ENCODE measurements at places on chromosomes 7 and 10.

- DNase-seq, result no peak
Measured at GRCh38 chr10:29554660-29555059, 80.1 kb downstream of the SVIL start.

DNA sequence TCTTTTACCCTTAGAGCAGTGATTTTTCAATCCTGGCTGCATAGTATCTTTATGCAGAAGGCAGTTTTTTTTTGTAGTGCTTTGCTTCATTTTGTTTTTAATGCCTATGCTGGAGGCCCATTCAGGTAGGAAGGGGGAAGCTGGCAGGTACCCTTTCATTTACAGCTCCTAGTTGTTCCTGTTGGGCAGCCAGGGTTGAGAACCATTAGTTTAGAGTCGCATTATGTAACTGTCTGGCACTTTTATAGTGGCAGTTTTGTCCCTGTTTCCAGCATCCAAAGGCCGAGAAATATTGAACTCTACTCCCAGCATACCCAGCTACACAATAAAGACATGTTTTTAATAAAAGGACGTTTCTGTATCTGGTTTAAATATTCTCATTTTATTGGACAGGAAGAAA is 110.6 kb downstream of the CCDC3 start:
- no peak for DNase-seq

DNA sequence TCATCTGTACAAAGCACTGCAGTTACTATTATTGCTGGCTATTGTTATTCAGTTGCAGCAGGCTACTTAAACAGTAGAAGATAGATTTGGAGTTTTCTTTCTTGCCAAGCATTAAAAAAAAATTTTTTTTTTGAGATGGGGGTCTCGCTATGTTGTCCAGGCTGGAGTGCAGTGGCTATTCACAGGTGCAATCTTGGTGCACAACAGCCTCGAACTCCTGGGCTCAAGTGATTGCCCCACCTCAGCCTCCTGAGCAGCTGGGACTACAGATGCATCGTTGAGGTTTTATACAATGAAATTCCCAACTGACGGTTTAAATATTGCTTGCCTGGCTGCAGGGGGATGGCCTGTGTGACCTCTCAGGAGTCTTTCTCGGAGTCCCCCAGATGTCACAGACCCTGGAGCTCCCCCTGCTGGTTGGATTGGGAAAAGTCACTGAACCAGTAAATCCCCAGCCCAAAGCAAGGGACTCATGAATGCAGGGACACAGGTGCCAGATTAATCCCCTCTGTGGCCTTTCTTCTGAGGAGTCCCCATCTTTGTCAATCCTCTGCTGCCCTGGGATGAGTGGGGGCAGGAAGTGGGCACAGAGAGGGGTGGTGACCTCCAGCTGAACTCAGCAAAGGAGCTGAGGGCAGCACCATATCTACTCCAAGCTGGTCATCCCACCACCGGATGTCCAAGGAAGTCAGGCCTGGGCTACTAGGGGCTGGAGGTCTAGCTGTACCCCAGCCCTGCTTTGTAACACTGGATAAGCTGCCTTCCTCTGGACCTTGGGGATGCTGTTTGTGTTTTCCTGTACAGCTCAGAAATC is 149.6 kb downstream of the C10orf105 start:
- DNase-seq, result peak; percentile 88

DNA sequence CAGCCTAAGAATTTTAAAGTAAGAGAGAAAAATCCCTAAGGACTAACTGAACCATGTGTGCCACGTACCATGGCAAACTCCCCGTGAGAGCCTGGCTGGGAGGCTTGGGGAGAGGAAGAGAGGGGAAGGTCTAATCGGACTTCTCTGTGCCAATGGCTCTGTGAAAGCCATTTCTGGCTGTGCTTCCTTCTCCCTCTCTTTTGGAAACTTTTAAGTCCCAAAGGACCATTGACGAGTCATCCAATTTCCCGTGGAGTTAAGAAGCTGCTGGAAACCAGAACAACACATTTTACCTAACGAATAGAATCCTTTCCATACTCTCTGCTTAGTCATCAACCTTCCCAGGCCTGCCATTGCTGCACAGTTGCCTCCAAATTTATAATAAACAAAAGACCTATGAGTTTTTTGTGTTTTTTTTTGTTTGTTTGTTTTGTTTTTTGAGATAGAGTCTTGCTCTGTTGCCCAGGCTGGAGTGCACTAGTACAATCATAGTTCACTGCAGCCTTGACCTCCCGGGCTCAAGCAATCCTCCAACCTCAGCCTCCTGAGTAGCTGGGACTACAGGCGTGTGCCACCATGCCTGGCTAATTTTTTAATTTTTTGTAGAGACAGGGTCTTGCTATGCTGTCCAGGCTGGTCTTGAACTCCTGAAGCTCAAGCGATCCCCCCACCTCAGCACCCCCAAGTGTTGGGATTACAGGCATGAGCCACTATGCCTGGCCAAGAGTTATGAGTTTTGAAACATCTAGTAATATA is 13.2 kb downstream of the LAMB1 start:
- no peak for DNase-seq

DNA sequence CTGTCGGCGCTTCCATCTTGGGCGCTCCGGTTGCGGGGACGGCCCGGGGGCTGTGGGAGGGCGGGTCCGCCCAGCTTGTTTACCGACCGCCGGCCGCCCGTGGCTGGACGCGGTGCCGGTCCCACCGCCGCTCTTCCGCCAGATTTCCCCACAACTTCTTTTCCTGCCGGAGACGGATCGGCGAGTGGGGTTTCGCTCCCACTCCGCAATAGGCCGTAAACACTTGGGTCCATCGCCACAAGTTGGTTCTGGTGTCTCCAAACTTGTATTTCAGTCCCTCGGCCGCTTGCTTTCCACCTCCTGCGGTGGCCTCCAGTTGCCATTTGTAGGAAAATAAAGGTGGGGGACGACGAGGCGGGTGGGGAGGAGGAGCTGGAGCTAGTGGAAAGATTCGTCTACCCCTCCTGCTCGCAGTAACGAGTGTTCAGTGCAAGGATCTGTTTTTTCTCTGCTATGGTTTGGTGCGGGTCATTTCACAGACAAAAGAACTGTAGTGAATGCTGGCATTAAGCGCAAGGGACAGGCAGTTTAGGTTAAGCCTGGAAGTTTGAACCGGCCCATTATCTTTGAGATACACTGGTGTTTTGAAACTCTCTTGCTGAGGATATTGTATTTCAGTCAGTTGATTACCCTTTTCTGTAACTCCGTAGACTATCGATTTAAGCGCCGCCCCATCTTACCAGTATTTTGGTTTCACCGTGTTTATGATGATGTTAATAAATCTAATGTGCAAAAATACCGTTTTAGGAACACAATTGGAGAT is 24.3 kb upstream of the ZRANB1 start:
- peak; percentile 27 for DNase-seq

DNA sequence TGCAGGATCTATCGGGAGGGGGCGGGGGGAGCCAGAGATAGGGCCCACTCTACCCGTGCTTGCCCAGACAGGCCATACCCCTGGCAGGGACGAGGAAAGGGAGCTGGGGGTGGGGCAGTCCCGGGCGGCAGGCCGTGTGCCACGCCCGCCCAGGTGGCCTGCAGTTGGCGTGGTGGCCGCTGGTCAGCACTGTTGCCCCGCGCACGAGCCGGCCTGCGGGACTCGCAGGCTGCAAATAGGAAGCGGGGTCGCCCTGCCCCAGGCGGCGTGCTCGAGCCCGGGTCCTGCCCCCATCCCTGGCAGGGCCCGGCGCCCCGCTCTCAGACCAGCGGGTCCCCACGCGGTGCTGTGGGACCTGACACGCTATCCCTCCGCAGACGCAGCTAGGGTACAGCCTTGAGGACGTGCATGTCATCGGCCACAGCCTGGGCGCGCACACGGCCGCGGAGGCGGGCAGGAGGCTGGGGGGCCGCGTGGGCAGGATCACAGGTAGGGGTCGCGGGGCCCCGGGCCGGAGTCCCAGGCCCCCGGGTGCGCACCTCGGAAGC is 6.7 kb downstream of the PNLIPRP2 start:
- peak; percentile 33 for DNase-seq

- DNase-seq, result no peak
Measured at GRCh38 chr7:144049491-144049890, 743 bp downstream of the OR2A5 start.

GRCh38 chr7:28091190-28091589 is 89.4 kb downstream of the JAZF1 start:
- DNase-seq, result no peak

DNA sequence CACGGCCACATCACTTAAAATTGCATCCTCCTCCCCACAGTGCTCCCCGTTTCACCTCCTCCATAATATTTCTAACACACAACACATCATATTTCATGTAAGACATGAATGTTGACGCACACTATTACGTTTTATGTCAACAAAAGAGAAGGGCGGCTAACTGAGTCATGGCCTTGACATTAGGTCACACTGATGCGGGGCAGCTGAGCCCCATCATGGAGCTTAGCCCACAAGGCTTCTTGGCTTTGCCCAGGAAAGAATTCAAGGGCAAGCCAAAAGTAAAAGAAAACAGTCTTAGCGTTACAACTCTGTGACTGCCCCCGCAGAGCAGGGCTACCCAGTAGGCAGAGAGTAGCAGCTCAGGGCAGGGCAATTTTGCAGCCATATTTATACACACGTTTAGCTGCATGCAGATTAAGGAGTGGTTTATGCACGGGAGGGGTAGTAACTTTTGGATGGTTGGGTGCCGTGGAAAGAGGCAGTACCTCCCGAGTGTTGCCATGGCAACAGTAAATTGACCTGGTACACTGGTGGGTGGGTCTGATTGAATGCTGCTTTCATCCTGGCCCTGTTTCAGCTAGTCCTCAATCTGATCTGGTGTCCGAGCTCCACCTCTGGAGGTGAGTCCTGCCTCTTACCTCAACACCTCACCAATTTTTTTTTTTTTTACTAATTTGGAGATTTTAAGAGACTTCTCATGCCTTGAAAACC is 156.2 kb upstream of the FRMD4A start:
- DNase-seq, result no peak

- DNase-seq, result peak; percentile 17
Measured at GRCh38 chr10:59283456-59284091, 78.8 kb downstream of the FAM13C start.

GRCh38 chr7:47387506-47387905 is 194.4 kb downstream of the TNS3 start:
- no peak for DNase-seq

DNA sequence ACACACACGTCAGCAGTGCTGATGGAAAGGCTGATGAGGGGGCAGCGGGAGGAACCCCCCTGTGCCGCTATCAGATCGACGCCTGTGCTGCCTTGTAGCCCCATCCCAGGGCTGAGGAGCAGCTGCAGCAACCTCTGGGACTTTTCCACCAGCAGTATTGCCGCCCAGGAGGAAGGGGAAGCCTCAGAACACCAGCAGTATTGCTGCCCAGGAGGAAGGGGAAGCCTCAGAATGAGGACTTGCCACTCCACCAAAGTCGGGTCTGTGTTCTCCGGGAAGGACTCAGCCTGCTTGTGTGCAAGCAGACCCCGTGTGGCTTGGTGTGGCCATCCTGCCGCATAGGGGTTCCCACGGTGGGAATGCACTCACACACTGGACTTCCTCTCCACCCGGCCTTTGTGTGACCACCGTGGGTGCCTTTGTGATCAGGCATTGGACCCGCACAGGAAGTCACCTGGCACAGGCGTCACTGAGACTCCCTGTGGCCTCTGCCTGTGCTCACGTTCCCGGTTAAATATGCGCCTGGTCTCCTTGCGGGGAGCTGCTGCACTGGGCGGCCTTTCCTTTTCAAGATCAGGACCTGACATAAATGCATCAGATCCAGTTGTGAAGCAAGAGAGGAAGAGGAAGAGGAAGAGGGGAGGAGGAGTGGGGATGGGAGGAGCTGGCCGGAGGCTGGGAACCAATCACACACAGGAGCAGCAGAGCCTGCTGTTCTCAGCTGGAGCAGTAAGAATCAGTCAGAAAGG is 248.5 kb downstream of the DNAJB6 start:
- DNase-seq, result no peak

All from neuronal stem cell (in vitro differentiated cells).